ENCODE measurements at places on chromosomes 7 and 10.

DNA sequence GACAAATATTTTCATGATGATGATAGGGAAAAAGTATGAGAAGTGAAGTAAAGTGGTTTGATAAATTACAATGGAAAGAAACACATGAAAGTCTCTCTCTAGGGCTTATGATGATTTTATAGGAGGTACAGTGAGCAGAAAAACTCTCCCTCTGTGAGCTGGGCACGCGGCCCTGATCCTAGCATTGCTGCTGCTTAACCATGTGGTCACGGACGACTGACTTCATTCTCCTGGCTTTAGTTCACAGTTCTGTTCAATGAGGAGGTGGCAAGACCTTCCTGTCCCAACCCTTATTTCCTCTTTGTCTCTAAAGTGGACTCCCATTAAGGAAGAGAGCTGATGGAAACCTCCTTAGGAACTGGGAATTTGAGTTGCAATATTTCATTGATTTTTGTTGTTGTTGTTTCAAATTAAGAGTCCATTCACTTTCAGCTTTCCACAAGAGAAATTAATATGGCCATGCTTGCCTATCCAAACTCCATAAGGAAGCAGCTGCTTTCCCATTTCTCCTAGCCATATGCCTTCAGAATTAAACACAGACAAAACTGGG is 8.2 kb upstream of the PON3 start:
- DNase-seq: no peak

DNA sequence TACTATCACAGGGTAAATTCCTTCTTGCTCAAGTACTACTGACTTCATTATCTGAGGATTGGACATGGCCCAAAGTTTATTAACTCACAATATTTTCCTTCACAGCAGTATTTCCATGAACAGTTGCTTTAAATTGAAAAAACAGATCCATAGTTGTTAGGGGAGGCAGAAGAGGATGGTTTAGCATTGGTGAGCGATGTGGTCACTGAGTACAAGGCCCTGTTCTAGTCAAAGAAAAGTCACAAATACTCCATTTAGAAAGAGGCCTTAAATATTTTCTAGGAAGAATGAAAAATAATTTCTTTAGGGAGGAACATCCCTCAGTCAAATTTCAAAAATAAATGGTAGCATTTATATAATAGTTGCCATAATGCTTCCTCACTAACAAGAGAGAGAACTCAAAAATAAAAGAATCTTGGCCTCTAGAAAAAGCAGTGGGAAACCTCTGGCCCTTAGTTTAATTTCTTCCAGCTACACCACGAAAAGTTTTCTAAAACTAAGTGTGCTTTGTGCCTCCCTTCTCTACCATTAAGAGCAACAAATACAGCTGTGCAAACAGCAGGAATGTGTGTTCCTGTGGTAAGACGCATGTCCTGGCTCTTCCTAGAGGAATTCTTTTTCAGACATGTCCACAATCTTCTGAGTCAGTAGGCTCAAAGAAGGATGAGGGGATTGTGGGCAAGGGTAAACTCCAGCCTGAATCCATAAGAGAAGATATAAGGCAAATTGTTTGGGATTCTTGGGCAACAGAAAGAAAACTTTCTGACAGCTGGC is 105.7 kb downstream of the HOXA1 start:
- DNase-seq: no peak

- DNase-seq: no peak
These were observed 4.0 kb downstream of the ZC3HAV1 start for GRCh38 chr7:139105484-139105883.

DNA sequence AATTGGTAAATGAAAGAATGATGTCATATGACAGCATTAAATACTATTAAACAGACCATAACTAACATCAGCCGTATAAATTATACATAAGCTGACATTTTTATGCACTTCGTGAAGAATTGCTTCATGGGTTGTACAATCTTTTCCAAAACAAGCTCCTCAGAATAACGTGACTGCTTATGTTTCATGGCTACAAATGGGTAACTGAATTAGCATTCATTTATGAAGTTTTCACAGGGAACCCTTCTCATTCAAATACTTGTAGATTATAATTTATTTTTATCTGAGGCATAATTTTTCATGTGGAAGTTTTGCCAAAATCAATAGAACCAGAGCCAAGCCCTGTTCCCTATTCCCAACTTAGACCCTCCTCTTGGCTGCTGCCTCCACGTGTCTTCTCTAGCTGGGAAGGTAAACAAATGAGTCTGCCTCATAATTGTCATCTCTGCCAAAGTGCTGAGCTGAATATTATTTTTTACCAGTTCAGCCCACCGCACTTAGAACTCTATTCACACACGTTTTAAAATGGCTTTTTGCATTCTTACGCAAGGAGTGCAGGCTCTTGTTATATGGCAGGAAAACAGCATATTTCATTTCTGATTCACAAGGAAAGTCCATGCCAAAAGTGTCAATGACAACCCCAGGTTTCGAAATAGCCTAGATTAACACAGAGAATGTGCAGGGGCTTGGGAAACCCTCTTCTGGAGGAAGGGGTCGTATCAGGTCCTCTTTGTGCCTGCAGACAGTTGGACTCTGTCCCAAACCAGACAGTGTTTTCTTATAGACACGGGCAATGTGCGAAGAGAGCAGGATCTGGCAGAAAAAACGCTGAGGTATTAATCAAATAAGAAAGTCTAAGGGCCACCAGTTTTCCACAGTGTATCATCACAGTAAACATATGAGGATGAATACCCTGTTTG is 370.7 kb upstream of the MGMT start:
- DNase-seq: no peak

GRCh38 chr10:49735848-49736563 is 26.1 kb downstream of the OGDHL start:
- no peak for DNase-seq

DNA sequence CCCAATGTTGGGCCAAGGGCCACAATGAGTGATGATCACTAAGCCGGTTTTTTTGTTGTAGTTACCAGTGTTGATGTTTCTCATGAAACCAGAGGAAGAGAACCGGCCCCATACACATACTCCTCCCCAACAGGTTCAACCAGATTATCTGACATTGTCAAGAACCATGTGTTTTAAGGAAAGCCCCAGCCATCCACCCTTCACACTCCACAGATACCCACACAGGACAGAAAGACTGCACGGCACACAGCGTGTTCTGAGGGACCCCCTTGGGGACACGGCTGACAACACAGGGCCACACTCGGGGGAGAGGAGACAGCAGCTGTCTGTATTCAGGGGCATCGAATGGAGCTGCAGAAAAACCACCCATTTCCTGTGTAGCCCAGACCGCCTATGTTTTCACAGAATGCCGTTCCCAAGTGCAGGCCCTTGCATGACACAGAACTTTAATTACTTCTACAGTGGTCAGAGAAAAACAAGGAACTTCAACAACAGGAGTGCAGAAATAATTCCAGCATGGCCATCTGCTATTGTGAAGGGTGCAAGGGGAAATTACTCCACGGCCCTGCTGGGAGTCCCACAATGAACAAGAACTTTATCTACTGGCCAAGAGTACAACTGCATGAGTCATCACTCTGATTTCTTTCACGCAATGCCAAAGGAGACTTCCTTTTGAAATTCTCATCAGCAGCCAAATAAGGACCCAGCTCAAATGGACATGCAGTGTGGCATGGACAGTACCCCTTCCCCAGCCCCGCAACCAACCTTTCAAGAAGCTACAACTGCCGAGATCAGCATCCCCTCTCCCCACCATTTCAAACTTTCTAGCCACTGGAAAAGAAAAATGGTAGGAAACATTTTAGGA is 2.3 kb downstream of the KLF6 start:
- DNase-seq: no peak

- no peak for DNase-seq
These were observed 60.0 kb downstream of the RALA start for GRCh38 chr7:39683216-39683845.

GRCh38 chr7:120278773-120279172 is 5.8 kb downstream of the KCND2 start:
- no peak for DNase-seq

- DNase-seq: no peak
These were observed 617.9 kb upstream of the GRM3 start for GRCh38 chr7:86025807-86026206.

DNA sequence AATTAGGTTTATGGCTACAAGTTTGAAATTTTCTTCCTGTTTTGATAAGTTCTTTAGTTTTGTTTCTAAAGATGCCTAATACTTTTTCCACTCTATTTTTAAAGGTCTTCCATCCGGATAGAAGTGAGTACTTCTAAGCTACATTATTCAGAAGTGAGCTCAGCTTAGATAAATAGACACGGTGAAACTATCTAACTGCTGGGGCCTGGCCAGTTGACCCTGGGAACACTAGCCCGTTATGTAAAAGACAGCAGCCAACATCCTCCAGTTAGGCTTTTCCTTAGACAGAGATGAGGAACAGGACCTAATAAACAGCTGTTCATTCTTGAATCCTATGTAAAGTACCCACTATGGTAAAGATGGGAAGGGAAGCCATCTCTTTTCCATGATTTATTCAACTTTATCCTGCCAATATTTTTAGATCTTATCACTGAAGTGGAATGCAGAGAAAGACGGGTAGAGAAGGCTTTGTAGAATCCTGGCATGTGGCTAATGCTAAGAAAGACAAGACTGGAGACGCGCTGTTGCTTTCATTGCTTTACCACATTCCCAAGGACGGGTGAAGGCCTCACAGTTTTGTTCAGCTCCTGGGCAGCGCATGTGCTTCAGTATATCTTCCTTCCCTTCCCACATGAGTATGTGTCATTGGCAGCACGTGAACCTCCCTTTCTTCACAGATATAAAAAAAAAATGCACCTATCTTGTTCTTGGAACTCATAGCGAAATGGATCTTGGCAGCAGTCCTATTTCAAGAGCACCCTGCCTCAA is 340.0 kb upstream of the MEOX2 start:
- DNase-seq: no peak

DNA sequence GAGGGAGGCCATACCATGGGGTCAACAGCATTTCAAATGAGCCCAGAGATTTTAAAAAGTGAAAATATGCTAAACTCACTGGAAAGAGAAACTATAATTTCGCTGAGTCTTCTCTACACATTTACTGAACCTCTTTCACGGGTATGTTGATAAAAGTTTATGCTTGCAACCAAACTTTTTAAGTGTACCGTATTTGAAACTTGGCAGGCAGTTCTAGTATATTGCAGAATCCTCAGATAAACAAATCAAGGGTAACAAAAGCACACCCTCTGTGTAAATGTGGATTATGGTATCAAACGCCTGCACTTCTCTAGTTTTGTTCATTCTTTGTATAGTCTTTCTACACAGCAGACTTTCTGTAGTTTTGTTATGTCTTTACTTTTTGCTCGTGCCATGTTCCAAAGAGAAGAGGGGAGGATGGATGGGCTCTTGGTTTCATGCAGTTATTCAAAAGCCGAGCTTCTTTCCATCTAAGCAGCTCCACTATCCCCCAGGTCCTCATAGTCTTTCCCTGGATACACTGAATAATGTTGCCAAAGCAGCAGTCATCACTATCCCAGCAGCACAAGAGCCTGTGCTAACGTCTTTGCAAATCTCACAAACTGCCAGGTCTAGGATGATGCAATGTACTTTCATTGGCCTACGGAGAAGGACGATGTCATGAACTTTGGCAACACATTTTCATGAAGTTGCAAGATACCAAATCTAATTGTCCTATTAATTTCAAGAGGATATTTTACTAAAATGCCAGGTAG is 131.2 kb downstream of the MPP7 start:
- DNase-seq: no peak

GRCh38 chr10:99695761-99696160 is 36.2 kb downstream of the COX15 start:
- DNase-seq: no peak

GRCh38 chr7:7719236-7719635 is 829 bp upstream of the RPA3 start:
- no peak for DNase-seq

DNA sequence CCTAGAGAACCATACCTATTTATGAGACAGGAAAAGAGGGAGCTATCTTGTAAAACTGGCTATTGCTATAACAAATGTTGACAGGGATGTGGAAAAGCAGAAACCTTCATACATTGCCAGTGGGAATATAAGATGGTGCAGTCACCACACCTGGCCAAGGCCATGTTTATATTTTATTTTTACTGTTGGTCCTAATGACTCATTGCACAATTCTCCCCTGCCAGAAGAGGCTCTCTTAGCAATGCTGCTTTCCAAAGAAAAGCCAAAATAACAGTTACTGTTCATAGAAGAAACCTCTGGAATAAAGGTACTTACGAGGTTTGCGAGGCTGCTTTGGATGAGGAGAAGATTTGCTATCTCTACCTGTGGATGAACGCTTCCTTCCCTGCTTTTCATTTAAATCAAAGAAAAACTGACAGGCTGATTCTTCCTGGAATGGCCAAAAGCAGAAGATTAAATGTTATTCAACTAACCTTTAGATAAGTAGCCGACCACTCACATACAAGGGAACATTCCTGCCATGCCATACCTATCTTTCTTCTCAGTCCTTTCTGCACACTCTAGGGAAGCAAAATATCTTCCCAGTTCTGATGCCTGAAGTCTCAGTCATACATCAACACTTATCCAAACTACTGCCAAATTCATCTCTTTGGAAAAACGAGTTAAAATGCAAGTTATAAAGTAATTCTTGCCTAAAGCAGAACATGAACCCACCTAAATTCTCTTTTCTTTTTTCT is 16.3 kb upstream of the CHUK start:
- DNase-seq: no peak

DNA sequence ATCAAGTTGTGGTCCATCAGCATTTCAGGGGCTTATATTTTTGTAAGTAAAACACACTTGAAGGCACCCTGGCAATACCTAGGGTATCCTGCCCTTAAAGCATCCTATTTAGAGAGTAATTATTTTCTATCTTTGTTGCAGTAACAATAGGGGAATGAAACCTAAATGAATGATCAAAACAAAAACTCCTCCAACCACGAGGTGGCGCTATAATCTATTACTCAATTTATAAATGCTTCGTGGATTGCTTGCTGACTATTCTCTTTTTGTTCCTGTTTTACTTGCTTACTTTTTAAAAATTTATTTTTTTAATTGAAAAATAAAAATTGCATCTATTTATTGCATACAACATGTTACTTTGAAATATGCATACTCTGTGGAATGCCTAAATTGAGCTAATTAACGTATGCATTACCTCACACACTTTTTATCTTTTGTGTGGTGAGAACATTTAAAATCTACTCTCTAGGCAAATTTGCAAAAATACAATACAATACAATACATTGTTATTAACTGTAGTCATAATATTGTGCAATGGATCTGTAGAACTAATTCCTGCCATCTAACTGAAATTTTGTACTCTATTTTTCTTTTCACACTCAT is 147.7 kb upstream of the BMPER start:
- no peak for DNase-seq

DNA sequence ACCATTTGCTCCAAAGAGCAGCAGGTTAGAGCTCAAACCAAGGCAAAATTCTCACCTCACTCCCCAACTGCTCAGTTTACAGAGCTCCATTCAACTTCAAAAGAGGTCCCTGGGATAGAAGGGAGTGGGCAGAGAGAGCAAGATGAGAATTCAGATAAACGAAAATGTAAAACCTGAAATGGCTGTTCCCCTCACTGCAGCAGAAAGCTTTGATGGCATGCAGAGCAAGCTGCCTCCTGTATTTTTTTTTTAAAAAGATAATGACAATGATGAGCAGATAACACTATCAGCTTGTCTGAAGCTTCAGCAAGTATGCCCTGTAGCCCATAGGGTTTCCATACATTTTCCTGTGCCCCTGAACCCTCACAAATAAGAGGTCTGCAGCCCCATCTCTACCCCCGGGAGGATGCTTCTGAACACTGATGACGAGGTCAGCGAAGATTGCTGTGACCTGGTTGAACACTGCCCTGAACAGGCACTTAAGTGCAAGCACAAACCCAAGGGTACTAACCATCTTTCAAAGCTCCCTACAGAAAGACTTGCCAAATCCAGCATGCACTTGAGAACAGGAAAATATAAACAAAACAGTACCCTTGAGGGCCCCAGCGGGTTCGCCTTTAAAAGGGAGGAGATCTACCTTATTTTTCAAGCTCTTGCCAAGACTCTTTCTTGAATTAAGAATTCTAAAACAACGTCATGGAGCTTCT is 81.3 kb downstream of the GLI3 start:
- DNase-seq: no peak

Measured in liver (tissue), 10 donors.